Cortex of kidney (tissue), 1 donor: ENCODE measurements at places on chromosomes 5 and 9.

DNA sequence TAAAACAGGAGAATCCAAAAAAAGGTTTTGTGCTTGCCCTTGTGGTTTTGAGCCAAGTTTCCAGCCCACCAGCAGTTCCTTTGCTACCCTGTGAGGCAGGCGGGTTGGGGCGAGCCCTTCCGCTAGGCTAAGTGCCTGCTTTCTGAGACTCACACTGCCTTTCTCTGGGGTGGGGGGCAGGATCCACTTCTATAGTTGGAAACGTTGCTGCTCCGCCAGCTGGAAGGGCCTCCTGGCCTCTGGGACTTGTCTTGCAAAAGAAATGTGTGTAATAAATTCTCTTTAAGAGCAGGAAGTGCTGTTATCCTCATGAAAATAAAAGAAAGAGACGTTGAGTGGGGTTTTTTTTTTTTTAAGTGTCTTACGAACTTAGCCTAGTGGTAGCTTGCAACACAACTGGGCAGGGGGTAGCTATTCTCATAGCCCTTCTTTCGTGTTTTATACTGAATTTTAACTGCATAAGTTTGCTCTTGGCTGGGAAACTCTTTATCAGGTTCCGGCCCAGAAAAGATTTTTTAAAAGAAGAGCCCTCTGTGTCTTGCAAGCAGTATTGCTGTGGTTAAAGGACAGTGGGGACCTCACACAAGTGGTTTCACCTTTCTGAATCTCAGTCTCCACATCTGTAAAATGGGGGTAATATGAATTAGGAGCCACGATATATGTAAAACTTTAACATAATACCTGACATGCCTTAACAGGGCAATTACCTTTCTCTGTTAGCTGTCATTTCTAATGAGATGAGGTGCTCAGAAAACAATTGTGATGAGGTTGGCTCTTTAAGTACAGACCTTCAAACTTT, 19.8 kb downstream of the JADE2 start:
- DNase-seq, result no peak

DNA sequence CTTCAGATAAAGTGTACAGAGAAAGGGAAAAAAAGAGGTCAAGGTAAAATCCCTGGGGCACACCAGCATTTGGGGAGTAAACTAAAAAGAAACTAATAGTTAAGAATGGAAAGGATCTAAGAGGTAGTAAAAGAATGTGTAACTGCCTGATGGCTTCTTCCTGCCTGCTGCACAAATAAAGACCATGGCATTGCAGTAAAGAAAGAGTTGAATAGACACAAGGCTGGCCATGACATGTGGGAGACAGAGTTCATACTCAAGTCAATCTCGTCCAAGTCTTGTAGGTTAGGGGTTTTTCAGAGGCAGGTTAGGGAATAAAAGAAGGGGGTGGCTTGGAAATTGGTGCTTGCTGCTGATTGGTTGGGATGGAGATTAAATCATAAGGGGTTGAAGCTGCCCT, 57.6 kb downstream of the DNAJC21 start:
- no peak for DNase-seq

DNA sequence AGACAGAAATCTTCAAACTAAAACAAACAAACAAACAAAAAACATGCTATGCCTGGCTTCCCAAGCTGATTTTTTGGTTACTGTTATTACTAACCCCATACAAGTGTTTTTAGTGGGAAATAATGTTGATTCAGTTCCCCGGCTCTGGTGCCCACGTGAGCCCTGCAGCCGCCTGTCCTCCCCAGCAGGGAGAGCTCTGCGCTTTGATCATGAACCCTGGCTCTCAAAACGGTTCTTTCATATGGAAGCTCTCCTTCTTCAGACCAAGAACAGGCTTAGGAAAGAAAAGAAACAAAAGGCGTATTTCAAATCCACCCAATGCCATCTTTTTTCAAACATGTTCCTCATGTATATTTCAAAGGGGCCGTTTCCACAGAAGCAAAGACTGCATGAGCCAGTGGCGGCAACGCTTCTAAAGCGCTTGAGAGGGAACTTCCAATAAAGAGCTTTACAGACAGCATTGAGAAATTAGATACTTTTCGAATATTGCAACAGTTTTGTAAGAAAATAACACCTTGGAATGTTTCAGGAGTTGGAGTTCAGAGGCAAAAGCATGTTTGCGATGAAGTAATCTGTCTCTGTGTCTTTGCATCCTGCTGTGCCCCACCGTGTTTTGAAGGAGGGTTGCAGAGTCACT, 74.8 kb downstream of the ICE1 start:
- DNase-seq, result no peak

- no peak for DNase-seq
Measured at GRCh38 chr9:91810286-91810905, 139.6 kb downstream of the ROR2 start.

DNA sequence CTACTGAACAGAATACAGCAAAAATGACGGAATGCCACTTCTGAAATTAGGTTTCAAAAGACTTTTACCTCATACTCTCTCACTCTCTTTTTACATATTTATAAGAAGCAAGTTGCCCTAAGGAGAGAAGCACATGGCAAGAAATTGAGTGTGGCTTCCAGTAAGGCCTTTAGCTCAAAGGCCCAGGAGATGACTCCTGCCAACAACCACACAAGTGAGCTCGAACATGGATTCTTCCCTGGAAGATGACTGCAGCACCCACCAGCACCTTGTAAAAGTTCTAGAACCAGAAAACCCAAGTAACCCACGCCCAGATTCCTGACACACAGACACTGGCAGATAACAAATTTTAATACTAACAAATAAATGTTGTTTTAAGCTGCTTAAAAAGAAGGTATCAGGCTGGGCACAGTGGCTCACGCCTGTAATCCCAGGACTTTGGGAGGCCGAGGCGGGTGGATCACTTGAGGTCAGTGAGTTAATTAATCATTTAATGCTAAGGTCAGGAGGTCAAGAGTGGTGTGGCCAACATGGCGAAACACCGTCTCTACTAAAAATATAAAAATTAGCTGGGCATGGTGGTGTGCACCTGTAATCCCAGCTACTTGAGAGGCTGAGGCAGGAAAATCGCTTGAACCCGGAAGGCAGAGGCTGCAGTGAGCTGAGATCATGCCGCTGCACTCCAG, 17.0 kb downstream of the PTBP3 start:
- DNase-seq, result no peak

DNA sequence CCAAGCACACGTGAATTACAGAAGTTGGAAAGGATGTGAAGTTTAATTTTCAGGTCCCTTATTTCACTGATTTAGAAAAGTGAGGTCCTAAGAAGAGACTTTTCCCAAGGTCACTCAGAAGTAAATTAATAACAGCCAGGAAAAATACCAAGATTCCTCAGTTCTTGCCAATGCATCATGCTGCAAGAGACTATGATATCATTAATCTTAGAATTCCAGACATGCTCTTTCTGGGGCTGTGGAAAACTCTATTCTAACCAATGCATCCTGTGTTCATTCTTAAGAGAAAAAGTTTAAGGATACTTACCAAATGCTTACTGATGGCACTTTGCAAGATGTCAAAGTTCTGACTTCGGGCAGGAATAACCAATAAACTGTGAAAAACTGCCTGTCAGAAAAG, 42.8 kb downstream of the TEX10 start:
- no peak for DNase-seq

GRCh38 chr5:154273963-154274827, 83.7 kb downstream of the GALNT10 start:
- DNase-seq, result no peak

DNA sequence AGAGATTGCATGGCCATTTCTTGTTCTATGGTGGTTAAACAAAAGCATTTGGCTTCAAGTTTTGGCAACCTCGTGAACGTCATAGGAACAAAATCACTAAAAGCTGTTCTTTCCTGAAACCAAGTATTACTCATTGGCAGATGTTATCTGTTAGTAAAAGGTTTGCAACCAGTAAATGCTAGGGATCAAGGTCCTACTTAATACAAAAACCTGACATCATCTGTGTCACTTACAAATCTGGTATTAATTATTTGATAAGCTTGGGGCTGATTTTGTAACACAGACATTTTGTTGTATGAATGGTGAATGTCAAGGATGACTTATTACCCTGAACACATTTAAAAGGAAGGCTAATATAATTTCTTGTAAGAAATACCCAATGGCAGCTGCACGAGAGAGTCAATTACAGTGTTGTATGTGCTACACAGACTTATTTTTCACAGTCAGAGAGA, 486.4 kb upstream of the ZNF608 start:
- DNase-seq, result no peak

DNA sequence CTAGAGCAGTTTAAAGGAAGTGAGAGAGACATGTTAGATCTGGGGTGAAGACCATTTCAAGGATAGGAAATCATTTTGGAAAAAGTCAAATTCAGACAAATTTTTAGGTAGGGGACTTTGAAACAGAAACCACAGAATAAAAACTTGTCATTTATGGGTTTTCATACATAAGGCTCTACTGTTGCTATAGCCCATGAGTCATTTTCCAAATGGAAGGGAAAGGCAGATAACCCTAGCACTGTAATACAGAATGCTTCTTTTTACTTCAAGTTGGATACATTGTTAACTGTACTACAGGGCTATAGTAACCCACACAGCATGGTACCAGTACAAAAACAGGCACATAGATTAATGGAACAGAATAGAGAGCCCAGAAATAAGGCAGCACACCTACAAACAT, 455.4 kb downstream of the EBF1 start:
- no peak for DNase-seq

DNA sequence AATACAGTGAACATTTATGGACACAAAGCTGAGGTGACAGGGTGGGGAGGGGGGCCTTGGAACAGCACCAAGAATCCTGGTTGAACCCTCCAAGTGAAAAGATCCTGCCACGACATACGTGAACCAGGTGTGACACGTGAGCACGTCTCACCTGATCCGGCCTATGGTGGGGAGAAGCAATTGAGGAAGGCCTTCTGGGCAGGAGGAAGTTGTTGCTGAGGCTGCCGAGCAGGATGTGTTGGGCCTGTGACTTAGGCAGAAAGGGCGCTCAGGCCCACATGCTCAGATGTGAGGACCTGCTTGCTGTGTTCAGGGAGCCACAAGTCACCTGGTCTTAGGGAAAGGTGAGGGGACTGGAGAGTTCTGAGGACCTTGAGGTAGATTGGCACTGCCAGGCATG, 2.5 kb upstream of the MAPK9 start:
- no peak for DNase-seq

- DNase-seq, result no peak
Measured at GRCh38 chr5:135048930-135049329, 14.9 kb upstream of the PITX1 start.

DNA sequence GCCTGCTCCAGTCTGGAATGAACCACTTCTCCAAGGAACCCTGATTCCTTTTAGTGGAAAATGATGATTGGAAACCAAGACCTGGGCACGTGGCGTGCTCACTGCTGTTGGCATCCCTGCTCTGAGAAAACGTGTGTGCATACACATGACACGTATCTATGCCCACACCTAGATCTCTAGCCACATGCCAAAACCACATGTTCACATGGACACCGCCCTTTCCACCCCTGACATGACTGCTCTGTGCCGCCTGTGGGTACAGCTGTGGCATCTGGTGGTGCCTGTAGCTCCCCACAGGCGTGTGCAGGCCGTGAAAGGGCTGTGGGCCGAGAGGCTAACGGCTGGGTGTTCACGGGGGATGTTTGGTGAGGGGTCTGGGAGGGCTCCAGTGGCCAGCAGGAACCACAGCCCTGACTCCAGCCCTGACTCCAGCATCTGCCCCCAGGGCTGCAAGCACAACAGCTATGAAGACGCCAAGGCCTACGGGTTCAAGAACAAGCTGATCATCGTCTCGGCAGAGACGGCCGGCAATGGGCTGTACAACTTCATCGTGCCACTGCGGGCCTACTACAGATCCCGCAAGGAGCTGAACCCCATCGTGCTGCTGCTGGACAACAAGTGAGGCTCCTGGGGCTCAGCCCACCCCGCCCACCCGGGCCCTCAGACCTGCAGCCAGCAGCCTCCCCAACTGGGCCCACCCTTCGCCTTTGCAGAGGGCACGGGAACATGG, 75.1 kb downstream of the KCNT1 start:
- DNase-seq, result no peak

DNA sequence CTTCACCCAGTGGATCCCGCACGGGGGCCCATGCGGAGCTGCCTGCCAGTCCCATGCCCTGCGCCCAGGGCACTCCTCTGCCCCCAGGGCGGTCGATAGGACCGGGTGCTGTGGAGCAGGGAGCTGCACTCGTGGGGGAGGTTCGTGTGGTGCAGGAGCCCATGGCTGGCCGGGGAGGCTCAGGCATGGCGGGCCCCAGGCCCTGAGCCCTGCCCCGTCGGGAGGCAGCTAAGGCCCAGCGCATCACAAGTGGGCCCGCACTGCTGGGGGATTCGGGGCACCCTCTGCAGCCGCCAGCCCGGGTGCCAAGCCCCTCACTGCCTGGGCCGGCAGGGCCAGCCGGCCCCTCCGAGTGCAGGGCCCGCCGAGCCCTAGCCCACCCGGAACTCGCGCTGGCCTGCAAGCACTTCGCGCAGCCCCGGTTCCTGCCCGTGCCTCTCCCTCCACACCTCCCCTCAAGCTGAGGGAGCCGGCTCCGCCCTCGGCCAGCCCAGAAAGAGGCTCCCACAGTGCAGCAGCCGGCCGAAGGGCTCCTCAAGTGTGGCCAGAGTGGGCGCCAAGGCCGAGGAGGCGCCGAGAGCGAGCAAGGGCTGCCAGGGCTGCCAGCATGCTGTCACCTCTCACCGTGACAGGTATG, 221.1 kb upstream of the RORB start:
- no peak for DNase-seq

DNA sequence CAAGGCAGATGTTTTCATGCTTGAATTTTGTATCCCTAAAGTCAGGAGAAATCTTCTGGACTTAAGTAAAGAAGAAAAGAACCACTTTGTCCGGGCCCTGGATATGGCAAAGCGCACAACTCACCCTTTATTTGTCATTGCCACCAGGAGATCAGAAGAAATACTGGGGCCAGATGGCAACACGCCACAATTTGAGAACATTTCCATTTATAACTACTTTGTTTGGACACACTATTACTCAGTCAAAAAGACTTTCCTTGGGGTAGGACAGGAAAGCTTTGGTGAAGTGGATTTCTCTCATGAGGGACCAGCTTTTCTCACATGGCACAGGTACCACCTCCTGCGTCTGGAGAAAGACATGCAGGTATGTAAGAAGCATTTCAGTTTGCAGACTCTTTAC, 2.3 kb downstream of the TYRP1 start:
- DNase-seq, result no peak

- DNase-seq, result no peak
Measured at GRCh38 chr5:10366310-10367272, 13.1 kb downstream of the MARCHF6 start.

DNA sequence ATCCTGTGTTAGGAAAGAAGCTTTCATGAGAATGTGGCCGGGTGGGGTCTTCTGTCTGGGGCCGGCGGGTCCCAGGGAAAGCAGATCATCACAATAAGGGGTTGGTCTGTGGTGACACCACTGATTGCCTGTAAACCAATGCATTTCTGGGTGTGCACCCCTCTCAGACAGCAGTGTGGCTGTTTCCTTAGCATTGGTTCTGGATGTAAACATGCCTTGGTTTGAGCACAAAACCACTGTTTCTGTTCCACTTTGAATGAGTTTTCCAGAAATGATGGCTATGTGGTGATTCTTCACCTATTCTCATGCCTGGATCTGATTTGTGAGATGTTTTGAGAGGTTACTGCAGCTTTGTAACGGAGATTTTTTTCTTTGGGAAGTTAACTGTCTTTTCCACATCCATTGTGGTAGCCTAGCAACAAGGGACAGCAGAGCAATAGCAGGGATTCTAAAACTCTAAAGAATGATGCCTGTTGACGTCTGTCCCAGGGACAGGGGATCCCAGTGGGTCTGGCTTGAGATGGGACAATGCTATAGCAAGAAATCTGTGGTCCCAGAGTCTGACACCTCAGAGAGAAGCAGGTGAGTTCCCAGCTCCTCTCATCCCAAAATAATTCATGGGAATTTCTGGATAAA, at the start of gene CCDC192:
CCDC192 (plus strand) TSS at position 466 of the 636 bp plus-strand sequence; CDS start at position 521, 55 bp downstream.
- no peak for DNase-seq

- no peak for DNase-seq
Measured at GRCh38 chr9:80946496-80947170, 742.7 kb downstream of the TLE1 start.
